ENCODE measurements at places on chromosomes 5 and 9.
A peak's percentile ranks its signal among the peaks of the same experiment; 100 is the strongest.

DNA sequence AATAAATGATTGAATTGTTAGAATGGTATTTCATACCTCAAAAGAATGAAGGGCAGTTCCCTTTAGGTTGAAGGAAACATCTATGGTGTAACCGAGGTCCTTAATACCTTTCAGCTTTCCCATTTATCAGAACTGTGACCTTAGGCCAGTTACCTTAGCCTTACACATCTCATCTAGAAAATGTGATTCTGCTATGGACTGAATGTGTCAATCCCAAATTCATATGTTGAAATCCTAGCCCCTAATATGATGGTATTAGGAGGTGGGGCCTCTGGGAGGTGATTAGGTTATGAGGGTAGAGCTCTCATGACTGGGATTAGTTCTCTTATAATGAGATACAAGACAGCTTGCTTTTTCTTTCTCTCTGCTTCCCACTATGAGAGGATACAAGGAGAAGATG, 441.9 kb downstream of the PLK2 start:
- DNase-seq = no peak
- no peaks in the 10 kb centered on the region for H3K4me1 ChIP-seq
- no peaks in the 10 kb centered on the region for H3K27me3 ChIP-seq
- no peak overlapping the region for H3K27ac ChIP-seq
- no peak overlapping the region for H3K4me3 ChIP-seq
- no peaks in the 10 kb centered on the region for H3K36me3 ChIP-seq

DNA sequence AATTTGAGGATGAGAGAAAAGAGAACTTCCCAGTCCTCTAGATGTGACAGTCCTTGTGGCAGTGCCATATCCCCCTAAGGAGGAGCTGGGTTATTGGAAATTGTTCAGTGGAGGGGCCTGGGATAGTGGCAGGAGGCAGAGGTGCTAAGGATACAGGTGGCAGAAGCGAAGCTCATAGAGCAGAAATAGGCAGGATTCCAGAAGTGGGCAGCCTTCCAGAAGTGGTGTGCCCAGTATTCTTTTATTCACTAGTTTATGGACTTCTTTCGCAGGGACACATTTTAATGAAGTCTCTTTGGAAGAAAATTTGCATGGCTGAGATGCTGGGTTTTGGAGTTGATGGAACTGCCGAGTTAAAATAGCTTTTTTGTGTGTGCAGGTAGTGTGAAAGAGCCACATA, 6.8 kb downstream of the PIK3R1 start:
- no peak overlapping the region for H3K27ac ChIP-seq
- H3K4me3 ChIP-seq = no peak overlapping the region
- H3K4me1 ChIP-seq = peaks cover 10% of the 10 kb centered on the region
- no peaks in the 10 kb centered on the region for H3K27me3 ChIP-seq
- no peak for DNase-seq
- H3K36me3 ChIP-seq = peaks cover 6% of the 10 kb centered on the region

- peaks cover 23% of the 10 kb centered on the region for H3K27me3 ChIP-seq
- no peaks in the 10 kb centered on the region for H3K36me3 ChIP-seq
- H3K4me3 ChIP-seq = no peak overlapping the region
Measured at GRCh38 chr9:134937164-134937555, 19.4 kb upstream of the FCN1 start.

DNA sequence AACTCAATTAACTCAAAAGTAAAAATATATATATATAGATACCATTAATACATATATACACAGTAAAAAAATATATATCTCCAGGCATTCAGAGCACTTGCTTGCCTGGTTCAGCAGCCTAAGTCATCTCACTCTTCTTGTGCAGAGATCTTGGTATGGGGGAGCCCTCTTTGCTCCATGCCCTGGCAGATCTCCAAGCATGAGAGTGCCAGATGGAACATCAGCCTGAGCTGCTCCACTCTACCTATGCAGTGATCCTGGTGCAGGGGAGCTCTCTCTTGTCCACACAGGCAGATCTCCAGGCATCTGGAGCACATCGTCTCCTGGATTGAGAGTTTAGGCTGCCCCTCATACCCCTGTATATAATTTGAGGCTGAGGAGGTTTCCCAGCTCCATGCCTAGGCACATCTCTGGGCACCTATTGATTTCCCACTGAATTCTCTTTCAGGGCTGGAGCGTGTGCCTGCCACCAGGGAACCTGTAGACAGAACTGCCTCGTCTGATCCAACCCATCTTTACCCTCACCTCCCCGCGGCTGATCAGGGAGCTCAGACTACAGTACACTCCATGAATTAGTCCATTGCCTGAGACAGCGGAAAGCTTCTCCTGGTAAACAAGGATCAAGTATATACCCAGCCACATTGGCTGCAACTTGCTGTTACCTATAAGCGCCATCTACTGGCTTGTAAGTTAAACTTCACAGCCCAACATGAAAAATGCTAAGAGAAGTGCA, 342.4 kb upstream of the GRIA1 start:
- no peak overlapping the region for H3K4me3 ChIP-seq
- no peaks in the 10 kb centered on the region for H3K36me3 ChIP-seq
- DNase-seq = peak; percentile 54
- no peak overlapping the region for H3K27ac ChIP-seq
- no peaks in the 10 kb centered on the region for H3K27me3 ChIP-seq
- peaks cover 4% of the 10 kb centered on the region for H3K4me1 ChIP-seq

GRCh38 chr5:1196562-1196961, 4.8 kb upstream of the SLC6A19 start:
- no peak for DNase-seq
- H3K36me3 ChIP-seq = no peaks in the 10 kb centered on the region
- no peaks in the 10 kb centered on the region for H3K4me1 ChIP-seq
- peaks cover 2% of the 10 kb centered on the region for H3K27me3 ChIP-seq

DNA sequence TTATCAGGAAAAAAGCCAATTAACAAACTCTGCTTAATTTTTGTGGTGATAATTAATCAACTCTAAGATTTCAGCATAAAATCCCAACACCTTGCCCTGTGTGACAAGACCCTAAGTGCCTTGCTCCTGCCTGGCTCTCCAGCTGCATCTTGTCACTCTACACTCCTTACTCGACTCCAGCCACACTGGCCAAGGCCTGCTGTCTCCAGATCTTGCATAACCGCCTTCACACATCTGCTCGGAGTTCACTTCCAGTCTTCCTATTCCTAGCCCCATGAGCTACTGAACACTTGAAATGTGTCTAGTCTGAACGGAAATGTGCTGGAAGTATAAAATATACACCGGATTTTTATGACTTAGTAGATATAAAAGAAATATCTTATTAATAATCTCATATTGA, 259.6 kb downstream of the EPB41L4A start:
- peaks cover 15% of the 10 kb centered on the region for H3K4me1 ChIP-seq
- no peaks in the 10 kb centered on the region for H3K27me3 ChIP-seq
- H3K27ac ChIP-seq = no peak overlapping the region

- no peak for DNase-seq
- no peak overlapping the region for H3K4me3 ChIP-seq
- H3K27me3 ChIP-seq = no peaks in the 10 kb centered on the region
- H3K27ac ChIP-seq = no peak overlapping the region
- H3K36me3 ChIP-seq = no peaks in the 10 kb centered on the region
Measured at GRCh38 chr9:22740781-22741180, 294.2 kb downstream of the DMRTA1 start.

DNA sequence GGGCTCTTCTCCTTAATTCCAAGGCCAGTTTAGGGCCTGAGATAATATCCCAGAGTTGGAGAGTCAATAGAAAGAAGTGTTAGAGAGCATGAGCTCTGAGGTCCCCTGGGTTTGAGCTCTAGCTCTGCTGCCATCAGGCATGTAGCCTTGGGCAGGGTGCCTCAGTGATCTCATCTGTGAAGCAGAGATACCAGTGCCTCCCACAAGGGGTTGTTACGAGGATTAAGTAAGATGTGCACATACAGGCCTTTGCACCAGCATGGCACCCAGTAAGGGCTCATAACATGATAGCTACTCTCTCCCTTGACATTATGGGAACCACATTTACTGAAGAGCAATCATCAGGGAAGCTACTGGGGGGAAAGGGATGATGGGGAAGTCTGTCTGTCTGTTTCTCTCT, 265.7 kb downstream of the HSPA4 start:
- H3K4me1 ChIP-seq = no peaks in the 10 kb centered on the region
- H3K36me3 ChIP-seq = no peaks in the 10 kb centered on the region
- peaks cover 4% of the 10 kb centered on the region for H3K27me3 ChIP-seq
- no peak overlapping the region for H3K27ac ChIP-seq
- DNase-seq = no peak

- H3K4me3 ChIP-seq = no peak overlapping the region
- H3K36me3 ChIP-seq = no peaks in the 10 kb centered on the region
- no peak for DNase-seq
- peaks cover 5% of the 10 kb centered on the region for H3K4me1 ChIP-seq
- H3K27ac ChIP-seq = no peak overlapping the region
- no peaks in the 10 kb centered on the region for H3K27me3 ChIP-seq
Measured at GRCh38 chr5:15715967-15716366, 216.0 kb downstream of the FBXL7 start.

- H3K27me3 ChIP-seq = no peaks in the 10 kb centered on the region
- no peaks in the 10 kb centered on the region for H3K36me3 ChIP-seq
- H3K4me1 ChIP-seq = peaks cover 14% of the 10 kb centered on the region
- no peak overlapping the region for H3K27ac ChIP-seq
- no peak for DNase-seq
Measured at GRCh38 chr5:43312076-43312661, 1.0 kb downstream of the HMGCS1 start.

DNA sequence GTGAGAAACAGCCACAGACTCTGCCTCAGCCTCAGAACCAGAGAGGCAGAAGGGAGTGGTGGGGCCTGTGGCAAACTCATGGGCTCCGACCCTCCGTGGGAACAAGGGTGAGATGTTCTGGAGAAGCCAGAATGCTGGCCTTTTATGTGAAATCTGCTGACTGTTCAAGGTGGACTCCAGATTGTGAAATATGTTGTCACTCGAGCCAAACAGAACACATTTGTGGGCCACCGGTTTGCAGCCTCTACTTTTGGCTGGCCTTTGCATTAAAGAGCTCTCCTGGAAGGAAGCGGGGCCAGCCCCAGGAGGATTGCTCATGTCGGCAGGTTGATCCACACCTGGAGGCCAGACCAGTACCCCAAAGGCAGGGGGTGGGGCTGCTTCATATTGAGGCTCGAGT, 62.4 kb downstream of the ERGIC1 start:
- H3K36me3 ChIP-seq = peaks cover 4% of the 10 kb centered on the region
- no peak overlapping the region for H3K4me3 ChIP-seq
- H3K4me1 ChIP-seq = peaks cover 55% of the 10 kb centered on the region
- H3K27ac ChIP-seq = peak overlapping the region; percentile 100
- H3K27me3 ChIP-seq = no peaks in the 10 kb centered on the region

Measured in astrocyte (in vitro differentiated cells and primary cell).